Epithelial cell of esophagus (primary cell): ENCODE measurements at places on chromosomes 1 and 21.

DNA sequence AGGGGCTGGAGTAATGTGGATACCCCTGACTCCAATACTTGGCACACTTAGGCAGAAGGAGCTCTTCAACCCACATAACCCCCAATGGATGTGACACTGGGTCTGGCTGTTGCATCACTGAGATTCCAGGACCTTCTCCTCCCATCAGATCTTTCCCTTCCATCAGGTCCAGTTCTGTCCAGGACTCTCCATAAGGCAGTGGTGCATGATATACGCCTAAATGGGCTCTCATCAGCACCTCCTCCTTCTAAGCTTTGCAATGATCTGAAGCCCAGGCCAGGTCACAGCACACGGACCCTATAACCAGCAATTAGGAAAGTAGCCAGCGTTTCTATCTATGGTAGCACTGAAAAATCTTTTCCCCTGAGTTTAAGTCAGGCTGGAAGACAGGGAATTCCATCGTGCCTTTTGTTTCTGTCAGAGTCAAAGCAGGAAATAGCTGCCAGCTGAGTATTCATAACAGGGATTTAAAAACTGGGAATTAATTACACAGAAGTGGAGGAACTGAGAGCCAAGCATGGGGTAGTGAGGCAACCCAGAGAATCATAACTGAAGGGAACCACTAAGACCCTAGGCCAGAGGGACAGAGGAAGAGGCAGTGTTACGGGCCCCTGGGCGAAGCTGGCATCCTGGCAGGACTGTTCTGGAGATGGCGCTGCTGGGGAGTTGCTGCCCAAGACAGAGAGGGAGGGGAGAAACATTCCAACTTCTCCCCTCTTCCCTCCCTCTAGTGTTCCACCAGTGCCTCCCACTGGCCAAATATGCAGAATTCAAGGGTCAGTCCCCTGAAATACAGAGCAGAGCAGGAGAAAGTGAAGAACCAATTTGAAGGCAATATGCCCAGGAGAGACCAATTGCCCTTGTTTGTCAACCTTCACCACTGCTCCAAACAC is 37.5 kb upstream of the HOOK1 start:
- DNase-seq: no peak

DNA sequence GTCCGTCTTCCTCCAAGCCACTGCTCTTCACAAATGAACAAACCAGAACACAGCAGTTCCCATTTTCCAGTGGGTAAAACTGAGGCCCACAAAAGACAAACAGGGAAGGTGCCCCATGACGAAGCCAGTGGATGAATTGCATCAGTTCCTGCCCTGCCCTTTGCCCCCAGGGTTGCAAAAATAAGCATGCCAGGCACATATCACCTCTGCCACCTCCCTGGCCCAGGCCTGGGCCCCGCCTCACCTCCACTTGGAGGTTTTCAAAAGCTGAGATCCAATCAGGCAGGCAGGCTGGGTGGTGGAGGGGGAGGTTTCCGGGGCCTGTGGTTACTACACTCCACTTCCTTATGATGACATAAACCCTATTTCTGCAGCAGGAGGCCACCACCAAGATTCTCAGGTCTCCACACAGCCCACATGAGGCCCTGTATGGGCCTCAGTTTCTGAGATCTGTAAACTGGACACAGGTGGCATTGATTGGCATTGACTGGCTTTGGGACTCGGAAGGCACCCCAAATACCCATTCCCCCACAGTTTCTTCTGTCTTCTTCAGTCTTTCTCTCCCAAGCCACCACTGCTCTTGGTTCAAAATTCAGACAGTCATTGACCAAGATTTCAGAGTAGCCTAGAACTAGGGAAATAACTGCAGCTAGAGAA is 4.1 kb downstream of the KIF21B start:
- DNase-seq: peak; percentile 75

DNA sequence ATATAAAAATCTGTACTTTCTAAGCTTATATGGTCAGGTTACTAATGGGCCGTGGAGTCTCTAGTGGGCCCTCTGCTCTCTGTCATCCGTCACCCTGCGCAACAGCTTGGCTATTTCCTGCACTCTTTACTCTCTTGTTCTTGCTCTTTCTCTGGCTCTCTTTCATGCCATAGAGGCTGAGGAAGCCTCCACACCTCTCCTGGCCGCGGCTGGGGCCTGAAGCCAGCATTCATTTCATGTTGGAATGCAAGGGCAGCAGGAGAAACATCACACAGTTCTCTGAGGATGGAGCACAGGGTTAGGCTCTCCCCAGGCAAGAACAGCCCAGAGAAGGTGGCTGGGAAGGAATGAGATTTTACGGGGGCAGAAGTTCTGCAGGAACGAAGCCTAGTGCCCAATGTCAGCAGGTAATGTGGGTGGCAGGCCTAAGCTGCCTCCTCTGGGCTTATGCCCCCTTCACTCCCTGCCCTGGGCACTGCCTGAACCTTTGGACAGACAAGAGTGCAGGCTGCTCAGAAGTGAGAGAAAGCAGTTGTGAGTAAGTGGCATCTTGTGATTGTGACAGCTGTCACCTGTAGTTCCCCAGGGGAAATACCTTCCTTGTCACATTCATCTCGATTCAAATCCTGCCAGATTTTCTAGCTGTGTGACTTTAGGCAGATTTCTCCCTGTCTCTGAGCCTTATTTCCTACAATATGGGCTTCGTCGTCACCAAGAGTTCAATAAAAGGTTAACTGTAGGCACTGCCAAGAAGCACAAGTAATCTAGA is 3.6 kb upstream of the FHAD1 start:
- DNase-seq: no peak

DNA sequence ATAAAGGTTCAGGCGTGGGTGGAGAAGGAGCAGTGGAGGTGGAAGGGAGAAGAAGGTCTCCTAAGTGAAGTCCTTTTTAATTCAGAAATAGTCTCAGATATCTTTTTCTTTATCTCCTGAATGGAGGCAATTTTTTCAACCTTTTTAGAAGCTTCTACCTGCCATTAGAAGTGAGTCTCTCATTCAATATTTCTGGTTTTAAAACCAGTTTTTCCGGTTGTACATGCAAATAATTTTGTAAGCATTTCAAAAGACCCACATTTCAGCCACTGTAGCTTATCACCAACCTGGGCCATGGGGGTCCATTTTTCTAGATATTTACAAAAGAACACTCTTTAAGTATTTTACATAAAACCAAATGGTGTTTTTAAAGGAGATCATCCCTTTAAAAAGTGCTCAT is 1280.2 kb downstream of the NCAM2 start:
- no peak for DNase-seq

- no peak for DNase-seq
These were observed 124.8 kb downstream of the PGBD5 start for GRCh38 chr1:230301322-230301721.

DNA sequence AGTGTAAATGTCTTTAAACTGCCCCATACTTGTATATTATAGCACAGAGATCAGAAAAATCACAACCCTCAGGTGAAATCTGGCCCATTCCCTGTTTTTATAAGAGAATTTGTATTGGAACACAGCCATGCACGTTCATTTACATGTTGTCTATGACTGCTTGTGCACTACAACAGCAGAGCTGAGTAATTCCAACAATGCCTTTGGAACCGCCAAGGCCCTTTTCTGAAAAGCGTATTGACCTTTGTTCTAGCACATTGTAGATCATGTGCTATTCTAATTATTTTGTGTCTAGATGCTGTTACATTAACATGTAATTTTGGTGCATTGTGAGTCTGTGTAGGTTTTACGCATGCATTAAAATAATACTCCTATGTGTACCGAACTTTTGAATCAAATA is 339.6 kb downstream of the CHRM3 start:
- no peak for DNase-seq

DNA sequence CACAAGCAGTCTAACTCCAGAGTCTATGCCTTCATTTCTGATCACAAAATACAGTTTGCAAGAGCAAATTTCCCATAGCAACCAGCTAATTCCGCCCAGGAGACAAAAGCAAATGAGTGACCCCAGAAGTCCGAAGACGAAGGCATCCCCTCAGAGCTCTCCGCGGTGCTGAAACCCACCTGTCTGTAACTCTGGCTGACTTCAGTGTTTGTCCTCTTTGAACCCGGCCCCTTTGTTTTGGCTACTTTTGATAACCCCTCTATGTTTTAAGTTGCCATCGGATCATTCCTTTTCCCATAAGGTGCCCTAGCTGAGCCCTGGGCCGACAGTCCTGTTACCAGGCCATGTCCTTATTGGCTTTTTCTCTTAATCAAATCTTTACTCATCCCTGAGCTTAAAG is 515.8 kb downstream of the PTPRU start:
- no peak for DNase-seq

- DNase-seq: peak; percentile 84
These were observed 6.5 kb downstream of the GALNT2 start for GRCh38 chr1:230073371-230074035.

- no peak for DNase-seq
These were observed 132.6 kb upstream of the PTGFR start for GRCh38 chr1:78358165-78358564.

DNA sequence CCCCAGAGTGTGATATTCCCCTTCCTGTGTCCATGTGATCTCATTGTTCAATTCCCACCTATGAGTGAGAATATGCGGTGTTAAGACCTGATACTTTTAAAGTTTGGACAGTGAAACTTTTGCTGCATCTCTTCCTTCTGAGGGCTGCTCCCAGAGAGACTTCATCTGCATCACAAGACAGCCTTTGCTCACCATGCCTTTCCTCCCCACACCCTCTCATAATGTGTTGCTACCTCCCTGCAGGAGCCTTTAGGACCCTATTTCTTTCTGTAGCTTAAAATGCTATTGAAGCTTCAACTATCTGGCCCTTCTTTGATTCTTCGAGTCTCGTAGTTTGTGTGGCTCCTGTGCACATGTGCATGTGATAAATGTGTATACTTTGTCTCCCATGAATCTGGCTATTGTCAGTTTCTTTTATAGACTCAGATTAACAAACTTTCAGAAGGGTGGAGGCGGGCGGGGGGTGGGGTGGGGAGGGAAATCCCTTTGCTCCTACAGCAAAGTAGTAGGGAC is 23.7 kb downstream of the LEPR start:
- DNase-seq: no peak

GRCh38 chr1:202227997-202228401 is 34.4 kb downstream of the LGR6 start:
- no peak for DNase-seq

DNA sequence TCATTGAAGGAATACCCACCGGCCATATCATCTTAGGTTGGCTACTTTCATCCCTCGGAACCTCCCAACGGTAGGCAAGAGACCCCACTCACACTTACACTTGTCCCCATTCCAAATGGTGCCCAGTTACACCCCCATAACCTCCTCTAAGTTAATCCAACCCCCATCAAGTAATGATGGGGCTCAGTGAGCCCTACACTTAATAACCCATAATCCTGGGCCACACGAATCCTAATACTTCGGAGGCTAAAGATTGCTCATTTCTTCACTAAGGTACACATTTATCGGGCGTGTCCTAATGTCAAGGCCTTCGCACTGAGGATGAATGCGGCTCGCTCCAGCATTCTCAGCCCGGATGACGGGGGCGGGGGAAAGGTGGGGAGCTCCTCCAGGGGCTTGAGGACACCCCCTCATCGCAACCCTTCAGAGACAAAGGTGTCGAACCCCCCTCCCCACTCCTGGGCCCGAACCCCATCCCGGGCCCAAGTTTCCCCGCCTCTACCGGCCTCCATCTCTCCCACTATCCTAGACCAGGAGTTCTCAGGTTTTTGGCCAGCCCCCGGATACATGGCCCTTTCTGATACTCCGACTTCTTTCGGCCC is 435 bp downstream of the ILF2 start:
- DNase-seq: no peak

- DNase-seq: no peak
These were observed 255.9 kb downstream of the CACNA1E start for GRCh38 chr1:181739214-181739613.

DNA sequence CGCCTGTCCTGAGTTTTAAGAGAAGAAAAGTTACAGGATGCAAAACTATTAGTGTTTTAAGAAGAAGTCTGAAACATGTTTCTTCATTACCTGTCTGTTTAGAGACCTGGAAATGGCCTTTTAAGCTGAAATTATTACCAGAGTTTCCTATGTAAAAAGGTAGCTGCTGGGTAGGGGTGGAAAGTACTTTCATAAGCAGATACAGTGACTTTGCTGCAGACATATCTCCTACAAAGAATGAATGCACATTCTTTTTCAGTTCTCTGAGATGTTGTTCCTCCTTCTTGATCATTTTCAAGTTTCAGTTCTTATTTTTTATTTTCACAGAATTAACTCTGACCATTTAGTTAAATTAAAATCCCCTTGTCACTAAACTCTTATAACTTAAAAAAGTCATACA is 1329.6 kb downstream of the KCNT2 start:
- DNase-seq: no peak

- no peak for DNase-seq
These were observed 7.8 kb upstream of the GPR61 start for GRCh38 chr1:109531826-109532364.

- DNase-seq: peak; percentile 77
These were observed 9.8 kb upstream of the F5 start for GRCh38 chr1:169595764-169596711.

- no peak for DNase-seq
These were observed 4.8 kb downstream of the ARPC5 start for GRCh38 chr1:183630748-183631147.

DNA sequence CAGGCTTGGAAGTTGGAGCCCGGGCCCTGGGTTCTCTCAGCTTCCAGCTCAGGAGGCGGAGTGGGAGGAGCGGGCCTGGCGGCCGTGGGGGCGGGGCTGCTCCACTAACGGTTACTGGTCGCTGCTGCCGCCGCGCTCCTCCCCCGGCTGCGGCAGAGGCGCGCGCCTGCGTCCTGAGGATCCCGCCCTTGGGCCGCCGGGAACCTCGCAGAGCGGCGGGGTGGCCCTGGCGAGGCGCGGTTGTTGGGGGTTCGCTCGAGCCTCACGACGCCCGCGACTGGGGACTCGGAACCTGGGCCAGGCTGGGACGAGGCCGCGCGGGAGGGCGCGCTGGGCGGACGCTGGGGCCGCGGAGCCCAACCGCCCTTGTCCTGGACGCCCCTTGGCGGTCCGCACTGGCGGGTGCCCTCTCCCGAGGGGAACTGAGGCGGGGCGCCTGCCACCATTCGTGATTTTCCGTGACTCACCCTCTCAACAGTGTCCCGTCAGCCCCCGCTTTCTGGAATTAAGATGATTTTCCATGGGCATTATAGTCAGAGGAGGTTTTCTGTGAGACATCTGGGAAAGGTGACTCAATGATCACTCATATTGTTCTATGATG is 34.1 kb downstream of the OR2G3 start:
- DNase-seq: peak; percentile 53

DNA sequence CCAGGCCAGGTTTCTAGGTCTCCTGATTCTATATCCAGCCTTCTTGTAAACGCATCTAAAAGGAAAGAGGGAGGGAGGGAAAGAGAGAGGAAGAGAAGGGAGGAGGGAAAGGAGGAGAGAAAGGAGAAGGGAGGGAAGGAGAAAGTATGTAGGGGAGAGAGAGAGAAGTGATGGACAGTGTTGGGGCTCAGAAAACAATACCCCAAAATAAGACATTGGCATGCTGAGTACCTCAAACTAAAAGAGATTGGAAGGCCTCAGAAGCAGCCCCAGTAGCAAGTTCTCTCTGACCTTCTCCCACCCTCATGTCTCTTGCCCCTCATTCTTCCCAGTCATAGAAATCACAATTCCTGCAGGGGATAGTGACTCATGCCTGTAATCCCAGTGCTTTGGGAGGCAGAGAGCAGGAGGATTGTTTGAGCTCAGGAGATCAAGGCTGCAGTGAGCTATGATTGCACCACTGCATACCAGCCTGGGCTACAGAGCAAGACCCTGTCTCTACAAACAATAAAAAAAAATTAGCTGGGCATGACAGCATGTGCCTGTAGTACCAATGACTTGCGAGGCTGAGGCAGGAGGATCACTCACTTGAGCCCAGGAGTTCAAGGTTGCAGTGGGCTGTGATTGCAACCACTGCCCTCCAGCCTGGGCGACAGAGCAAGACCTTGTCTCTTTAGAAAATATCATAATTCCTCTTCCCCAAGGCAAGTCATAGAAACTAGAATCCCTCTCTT is 51.2 kb downstream of the DNTTIP2 start:
- peak; percentile 65 for DNase-seq

GRCh38 chr1:161834967-161835550 is 68.9 kb downstream of the ATF6 start:
- peak; percentile 7 for DNase-seq
